ENCODE measurements at places on chromosomes 12 and 14.

GRCh38 chr12:65867394-65867793, 43.1 kb downstream of the HMGA2 start:
- DNase-seq = no peak

GRCh38 chr12:106840243-106840642, 65.8 kb downstream of the RIC8B start:
- DNase-seq = no peak

GRCh38 chr12:123859035-123859434, 96.9 kb downstream of the DNAH10 start:
- DNase-seq = no peak

DNA sequence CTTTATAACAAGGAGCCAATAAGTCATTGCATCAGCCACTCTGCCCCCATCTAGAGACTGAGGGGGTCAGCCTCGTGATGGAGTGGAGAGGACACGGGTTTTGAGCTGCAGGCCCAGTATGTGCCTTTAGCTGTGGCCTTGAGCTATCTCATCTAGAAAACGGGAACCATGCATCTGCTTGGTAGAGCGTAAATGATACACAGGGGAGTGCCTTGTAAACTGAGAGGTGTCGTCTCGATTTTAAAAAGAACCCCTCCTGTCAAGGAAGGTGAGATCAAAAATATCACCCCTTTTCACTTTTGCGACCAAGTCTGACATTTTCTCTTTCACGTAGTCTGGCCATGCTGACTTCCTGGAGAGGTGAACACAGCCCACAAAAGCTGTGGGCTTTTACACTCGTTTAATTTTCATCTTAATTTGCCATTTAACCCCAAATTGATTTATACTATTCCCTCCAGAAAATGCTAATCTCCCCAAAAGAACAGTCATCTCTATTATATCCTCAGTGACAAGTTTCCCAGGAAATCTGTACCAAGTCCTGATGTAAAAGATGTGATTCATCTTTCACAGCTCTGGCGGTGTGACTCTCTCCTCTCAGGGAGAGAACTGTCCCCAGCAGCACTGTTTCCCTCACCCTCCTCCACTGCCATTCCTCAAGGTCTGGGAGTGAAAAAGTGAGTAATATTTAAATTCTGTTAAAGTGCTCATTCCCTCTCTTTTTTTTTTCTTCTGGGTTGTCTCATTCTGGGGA, 30.6 kb downstream of the VCPKMT start:
- DNase-seq = peak; percentile 44

GRCh38 chr14:50897658-50898175, 25.9 kb downstream of the ABHD12B start:
- no peak for DNase-seq

- no peak for DNase-seq
Observed at GRCh38 chr14:64303471-64303917, 9.3 kb upstream of the ESR2 start.

GRCh38 chr14:33040372-33041140, 101.9 kb downstream of the NPAS3 start:
- no peak for DNase-seq

DNA sequence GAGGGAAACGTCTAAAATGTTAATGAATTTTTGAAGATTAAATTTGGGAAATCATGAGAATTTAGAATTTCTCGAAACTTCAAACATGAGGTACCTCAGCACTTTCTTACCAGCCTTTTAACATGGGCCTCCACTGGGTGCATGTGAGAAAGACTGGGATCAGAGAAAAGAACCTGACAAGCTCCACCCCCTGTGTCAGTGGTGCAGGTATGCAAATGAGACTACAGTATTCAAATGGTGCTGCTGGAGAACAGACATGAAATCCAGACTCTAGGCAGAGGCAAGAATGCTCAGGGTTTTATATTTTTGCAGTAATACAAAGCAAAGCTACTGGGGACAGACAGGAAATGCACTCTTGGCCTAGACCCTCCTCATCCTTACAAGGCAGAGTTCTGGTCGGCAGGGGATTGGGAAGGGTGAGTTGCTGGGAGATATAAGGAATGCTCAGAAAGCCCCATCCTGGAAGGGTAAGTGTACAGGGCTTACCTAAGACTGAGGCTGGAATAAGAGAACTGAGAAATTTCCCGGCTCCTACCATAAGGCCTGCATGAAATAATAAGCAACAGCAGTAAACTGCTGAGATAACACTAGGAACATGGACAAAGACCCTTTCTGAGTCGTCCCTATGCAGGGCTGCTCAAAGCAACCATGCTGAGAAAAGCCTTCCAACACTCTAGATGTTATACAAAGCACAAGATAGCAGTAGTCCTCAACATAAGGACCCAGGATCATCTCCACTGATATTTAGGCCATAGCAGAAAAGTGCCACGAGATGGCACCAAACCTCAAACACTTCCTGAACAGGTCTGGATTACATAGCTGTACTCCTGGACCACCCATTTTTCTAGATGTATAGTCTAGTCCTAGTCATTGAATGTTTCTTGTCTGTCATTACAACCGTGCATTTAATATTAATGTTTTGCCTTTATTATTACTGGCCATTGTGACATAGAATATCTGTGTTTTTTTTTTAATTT, 260.8 kb downstream of the RASSF9 start:
- DNase-seq = no peak
